CD4-positive, alpha-beta T cell treated with Interleukin-15 for 4 hours (primary cell): ENCODE measurements at places on chromosomes 12 and 14.
A peak's percentile ranks its signal among the peaks of the same experiment; 100 is the strongest.

- peak; percentile 57 for DNase-seq
These were observed 104.3 kb upstream of the MAX start for GRCh38 chr14:65206448-65207096.

DNA sequence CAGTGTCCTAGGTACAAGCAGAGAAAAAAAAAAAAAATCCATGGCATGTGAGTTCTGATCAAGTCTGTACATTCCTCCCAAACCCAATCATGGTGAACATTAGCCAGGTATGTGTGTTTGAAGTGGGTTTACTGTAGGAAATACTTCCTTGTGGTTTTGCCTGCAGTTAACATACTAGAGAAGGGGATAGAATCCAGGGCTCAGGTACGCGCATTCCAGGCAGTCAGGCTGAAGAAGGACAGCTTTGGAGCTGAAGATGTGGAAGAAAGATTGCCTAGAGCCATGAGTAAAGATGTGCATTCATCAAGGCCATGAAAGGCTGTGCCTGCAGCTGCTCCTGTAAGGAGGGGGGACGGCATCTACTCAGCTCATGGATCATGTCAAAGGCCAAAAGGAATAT is 88.2 kb upstream of the NTF3 start:
- no peak for DNase-seq

GRCh38 chr12:16880864-16881285 is 274.9 kb upstream of the LMO3 start:
- DNase-seq, result no peak

DNA sequence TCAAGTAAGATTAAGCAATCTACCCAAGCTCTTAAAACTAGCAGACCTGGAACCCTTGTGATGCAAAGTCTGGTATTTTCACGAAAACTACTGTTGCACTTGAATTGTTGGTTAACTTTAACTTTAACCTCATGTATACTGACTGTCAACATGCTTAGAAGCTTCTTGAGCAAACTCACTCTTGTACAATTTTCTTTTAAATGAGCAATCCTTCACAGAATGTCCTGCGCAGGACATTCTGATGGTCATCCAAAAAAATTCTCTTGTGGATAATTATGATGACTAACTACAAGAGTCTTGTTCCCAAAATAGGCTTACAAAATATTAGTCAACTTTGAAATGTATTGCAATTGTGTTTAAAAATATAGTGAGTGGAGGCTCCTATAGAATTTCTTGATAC is 54.0 kb upstream of the PDE3A start:
- DNase-seq, result no peak

GRCh38 chr12:572532-572899 is 90.7 kb downstream of the NINJ2 start:
- peak; percentile 10 for DNase-seq

DNA sequence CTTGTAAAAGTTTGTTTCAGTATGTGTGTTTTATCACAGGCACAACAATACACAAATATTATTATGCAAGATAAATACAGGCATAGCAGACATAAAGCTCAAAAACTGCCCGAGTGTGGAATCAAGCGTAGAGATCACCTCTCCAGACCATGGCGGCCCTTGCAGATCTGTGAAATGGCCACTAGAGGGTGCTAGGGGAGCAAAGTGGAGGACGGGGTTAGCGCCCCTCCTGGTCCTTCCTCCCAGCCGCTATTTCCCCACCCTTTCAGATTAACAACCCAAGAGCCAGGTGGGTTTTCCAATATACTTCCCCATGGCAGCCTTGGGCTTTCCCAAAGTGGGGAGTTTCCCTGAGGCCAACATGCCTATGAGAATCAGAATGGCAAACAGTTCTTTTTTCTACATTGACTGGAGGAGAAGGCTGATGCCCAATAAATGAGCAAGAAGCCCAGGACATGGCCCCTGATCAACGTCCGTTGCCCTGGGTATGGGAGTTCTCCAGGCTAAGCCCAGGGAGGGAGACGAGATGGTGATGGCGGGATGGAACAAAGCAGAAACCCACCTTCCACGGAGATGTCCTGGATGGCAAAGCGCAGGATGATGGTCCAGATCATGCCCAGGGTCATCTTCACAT is 67.4 kb downstream of the ACTN1 start:
- peak; percentile 71 for DNase-seq

- DNase-seq, result no peak
These were observed 212.1 kb upstream of the RTL1 start for GRCh38 chr14:101115652-101116051.

- DNase-seq, result no peak
These were observed 70.6 kb downstream of the SAMD4A start for GRCh38 chr14:54637270-54638134.

GRCh38 chr14:69475194-69475818 is 9.2 kb upstream of the PLEKHD1 start:
- no peak for DNase-seq

DNA sequence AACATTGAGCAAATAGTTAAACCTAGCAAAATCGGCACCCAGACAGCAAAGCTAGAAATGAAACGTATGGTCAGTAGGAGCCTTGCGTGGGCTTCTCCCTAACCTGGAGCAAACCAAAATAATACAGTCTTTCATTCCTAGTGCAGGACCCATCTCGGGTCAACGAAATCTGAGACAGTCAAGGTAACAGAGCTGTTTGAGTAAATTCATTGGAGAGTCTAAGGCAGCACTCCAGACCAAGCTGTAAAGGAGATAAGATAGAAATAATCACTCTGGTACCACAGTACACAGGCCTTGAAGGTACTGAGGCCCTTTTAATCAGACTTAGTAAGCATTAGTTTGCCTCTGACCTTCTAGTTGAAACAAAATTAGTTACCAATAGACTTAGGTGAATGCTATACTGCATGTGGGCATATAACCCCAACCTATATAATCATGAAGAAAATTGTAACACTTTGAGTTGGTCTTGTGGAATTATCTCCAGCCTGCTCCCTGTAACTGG is 54.4 kb upstream of the BICD1 start:
- no peak for DNase-seq

DNA sequence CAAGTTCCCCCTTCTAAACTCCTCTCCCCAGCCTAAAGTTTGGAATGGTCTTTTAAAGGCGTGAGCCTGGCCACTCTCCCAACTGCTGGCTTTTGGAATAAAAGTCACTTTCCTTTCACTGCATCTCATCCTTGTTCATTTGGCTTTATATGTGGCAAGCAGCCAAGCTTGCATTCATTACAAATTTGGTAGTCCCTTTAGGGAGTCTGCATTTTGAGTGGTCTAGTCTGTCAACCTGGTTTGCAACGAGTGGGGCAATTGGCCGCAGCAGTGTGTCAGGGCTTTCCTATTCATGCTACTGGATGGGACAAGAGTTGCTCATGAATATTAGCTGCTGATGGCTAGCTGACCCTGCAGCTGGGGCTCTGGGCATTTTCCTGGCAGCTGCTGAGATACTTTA is 57.0 kb downstream of the CATSPERB start:
- no peak for DNase-seq

GRCh38 chr12:53101931-53102781 is 1.1 kb upstream of the SOAT2 start:
- DNase-seq, result no peak

DNA sequence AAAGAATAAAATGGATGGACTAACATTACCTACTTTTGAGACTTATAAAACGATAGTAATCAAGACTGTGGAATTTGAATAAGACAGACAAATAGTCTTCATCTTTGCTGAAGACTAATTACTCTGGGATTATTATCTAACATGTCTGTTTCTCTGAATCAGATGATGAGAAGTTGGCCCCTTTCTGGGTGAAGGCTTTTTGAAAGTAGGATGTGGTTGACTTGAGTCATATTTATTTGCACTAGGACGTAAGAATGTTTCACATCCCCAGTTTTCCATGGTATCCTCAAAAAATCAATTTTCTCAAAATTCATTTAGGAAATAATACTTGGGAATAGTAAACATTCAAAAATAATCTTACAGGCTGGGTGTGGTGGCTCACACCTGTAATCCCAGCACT is 31.8 kb downstream of the PKP2 start:
- no peak for DNase-seq

- no peak for DNase-seq
These were observed 55.0 kb downstream of the PAX9 start for GRCh38 chr14:36716614-36717184.

DNA sequence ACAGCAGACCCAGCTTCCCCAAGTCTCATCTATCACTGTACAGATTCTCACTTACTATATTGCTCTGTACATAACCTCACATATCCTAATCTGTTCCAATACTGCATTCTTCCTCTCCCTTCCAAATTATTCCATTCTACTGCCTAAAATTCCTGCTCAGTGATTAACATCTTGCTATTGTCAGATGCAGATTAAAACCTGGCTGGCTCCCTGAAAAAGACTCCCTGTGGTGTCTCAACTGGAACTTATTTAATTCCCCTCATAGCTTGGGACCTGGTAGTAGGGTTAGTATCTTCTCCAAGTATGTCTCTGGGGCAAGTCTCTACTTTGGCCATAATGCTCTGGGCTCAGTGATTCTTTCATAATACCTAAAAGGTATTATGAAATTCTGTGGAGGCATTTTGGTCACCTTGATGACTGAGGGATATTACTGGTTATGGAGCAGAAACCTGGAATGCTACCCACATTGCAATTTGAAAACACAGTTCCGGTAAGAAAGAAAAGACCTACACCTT is 55.8 kb downstream of the PAWR start:
- no peak for DNase-seq

- no peak for DNase-seq
These were observed 171.4 kb downstream of the RBM19 start for GRCh38 chr12:113794774-113795173.

DNA sequence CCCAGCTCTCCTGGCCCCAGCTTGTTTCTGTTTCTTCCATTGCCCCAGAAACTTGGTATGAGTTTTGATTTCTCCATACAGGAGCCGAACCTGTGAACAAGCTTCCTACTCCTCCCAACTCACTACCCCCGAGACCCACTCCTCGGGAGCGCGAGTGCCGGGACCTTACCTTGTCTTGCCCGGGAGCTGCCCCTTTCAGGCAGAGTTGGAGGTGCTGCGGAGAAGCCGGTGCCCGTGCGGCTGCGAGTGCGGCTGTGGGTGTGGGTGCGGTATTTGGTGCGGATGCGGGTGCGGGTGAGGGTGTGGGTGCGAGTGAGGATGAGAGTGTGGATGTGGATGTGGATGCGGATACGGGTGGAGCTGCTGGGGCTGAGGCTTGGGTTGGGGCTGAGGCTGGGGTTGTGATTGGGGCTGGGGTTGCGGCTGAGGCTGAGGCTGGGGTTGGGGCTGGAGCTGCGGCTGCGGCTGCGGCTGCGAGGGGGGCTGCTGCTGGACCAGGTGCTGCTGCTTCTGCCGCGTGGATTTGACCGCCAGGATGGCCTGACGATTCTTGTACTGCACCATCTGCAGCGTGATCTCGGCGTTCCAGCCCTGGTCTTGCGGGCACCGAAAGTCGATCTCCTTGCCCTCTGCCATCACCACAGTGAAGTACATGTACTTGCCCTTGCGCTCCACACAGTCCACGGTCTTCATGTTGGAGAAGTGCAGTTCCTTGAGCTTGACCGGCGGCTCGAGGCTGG is 1.1 kb downstream of the PHLDA1 start:
- DNase-seq, result peak; percentile 54

- DNase-seq, result no peak
These were observed 775.6 kb downstream of the VRK1 start for GRCh38 chr14:97572583-97573458.

DNA sequence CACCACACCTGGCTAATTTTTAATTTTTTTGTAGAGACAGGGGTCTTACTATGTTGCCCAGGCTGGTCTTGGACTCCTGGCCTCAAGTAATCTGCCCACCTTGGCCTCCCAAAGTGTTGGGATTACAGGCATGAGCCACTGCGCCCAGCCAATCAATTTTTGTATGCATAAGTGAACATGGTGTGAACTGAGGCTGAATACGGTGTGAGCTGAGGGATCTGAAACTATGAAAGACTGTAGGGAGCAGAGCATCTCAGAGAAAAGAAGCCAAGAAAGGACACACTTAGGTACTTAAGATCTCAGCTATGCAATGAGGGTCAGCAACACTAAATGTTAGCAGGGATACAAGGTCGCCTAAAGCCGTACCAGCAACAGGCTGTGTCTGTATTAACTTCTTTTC is 54.1 kb downstream of the KSR2 start:
- DNase-seq, result no peak

DNA sequence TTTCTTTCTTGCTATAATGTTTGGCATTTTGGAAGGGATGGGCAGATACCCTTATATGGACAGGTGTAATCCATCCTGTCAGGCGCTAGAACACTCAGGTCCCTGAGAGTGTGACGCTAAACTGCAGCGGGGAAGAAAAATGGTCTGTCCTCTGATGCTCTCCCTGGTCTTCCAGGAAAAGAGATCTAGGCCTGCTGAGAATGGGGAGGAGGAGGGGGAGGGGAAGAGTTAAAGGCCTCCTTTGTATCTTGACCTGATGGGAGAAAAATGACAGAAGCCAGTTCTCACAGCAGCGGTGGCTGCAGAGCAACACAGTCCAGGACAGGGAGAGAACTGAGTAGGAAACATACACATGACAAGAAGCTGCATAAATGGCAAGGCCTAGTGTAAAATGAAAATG is 61.1 kb downstream of the RPS6KA5 start:
- DNase-seq, result no peak

- DNase-seq, result no peak
These were observed 81.9 kb upstream of the ATF7IP start for GRCh38 chr12:14283489-14284144.

GRCh38 chr12:108972358-108972757 is 48.5 kb downstream of the SVOP start:
- DNase-seq, result no peak

DNA sequence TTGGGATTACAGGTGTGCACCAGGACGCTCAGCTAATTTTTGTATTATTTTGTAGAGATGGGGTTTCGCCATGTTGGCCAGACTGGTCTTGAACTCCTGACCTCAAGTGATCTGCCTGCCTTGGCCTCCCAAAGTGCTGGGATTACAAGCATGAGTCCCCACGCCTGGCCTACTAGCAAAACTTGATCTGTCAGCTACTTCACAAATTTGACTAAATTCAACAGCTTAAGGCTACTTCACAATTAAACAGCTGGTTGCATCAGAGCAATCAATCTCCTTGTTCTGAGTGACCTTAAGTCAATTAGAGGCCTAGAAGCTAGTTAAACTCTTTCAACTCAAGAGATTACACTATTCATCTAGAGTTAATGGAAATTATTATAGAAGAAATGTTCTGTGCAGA is 12.2 kb downstream of the COQ10A start:
- DNase-seq, result no peak

- DNase-seq, result no peak
These were observed 63.4 kb downstream of the ASCL1 start for GRCh38 chr12:103020839-103021238.

GRCh38 chr12:23948291-23948690 is 1.2 kb downstream of the SOX5 start:
- no peak for DNase-seq
